ENCODE measurements at places on chromosomes 6 and 20. TPM values are rescaled to one million over a fixed set of nuclear protein-coding genes. Genes with fewer than 3 reads are reported as not detected.

- no peak for DNase-seq
- no peak overlapping the region for H3K4me3 ChIP-seq
- no peak overlapping the region for H3K27ac ChIP-seq
- H3K27me3 ChIP-seq = no peaks in the 10 kb centered on the region
Measured at GRCh38 chr6:13550656-13551055, 23.7 kb upstream of the SIRT5 start.

MAP3K5 gene
- 27.7 TPM for total RNA-seq

DNA sequence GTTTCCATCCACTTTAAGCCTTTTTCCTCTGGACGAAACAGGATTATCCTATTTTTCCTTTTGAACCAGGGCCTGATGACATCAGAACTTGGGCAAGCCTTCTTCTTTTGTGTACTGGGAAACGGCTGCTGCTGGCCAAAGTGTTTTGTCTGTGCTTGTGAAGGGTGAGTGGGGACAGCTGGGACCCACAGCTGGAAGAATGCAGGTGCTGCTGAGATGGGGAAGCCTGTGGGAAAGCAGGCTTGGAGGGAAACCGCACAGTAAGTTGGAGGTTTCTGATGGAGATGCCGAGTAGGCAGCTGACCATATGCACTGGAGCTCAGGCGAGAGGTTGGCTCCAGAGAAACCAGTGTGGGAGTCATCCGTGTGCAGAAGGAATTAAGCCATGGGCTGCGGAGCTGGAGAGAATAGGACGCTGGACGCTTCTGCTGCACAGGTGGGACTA, 8.5 kb upstream of the PSMG4 start:
- peaks cover 8% of the 10 kb centered on the region for H3K4me1 ChIP-seq
- H3K27ac ChIP-seq = no peak overlapping the region
- H3K36me3 ChIP-seq = no peaks in the 10 kb centered on the region
- H3K4me3 ChIP-seq = no peak overlapping the region

GRCh38 chr6:33987531-33988021, 158.3 kb downstream of the GRM4 start:
- no peak overlapping the region for H3K27ac ChIP-seq
- H3K36me3 ChIP-seq = no peaks in the 10 kb centered on the region
- H3K4me1 ChIP-seq = peaks cover 8% of the 10 kb centered on the region
- H3K27me3 ChIP-seq = peaks cover under 1% of the 10 kb centered on the region
- no peak overlapping the region for H3K4me3 ChIP-seq

LTB gene
- 10.3 TPM for total RNA-seq

- H3K4me3 ChIP-seq = no peak overlapping the region
- peaks cover 6% of the 10 kb centered on the region for H3K27me3 ChIP-seq
- H3K36me3 ChIP-seq = no peaks in the 10 kb centered on the region
- no peaks in the 10 kb centered on the region for H3K4me1 ChIP-seq
Measured at GRCh38 chr6:28606424-28607391, 81.0 kb downstream of the GPX5 start.

DNA sequence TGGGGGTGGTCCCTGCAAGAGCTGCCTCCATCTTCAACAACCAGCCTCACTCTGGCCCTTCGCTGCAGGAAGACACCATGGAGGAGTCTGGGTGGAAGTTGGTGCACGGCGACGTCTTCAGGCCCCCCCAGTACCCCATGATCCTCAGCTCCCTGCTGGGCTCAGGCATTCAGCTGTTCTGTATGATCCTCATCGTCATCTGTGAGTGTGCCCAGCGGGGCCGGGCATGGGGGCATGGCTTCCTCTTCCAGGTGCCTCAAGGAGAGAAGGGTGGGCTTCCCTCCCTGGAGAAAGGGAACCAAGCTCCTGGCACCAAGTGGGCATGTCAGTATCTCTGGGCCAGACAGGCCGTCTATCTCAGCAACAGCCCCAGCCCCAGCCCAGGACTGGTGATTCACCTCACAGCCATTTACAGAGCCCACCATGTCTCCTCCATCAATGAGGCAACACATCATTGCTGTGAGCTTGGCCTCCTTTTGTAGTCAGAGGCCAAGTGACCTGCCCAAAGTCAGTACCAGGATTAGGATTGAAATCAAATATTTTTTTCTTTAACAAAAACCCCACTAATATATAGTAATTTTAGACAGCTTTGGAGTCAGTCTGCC, 40.2 kb downstream of the TM9SF4 start:
- H3K4me1 ChIP-seq = peaks cover 2% of the 10 kb centered on the region
- no peak for DNase-seq
- H3K27me3 ChIP-seq = no peaks in the 10 kb centered on the region

DNA sequence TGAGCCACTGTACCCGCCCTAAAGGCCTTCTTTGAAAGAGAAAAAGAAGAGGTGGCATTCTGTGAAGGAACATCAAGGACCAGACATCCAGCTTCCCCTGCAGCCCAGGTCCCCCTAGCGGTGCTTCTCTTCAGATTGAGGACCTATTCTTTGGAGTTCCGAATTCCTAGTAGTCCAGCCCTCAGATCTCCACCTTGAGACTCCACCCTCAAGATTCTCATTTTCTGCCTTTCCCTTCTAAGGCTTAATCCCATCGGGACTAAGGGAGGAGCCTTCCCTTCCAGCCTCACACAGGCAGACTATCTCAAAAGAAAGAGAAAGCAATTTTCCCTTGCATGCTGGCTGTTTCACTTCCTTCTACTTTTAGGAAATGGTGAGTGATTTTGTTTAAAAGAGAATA, 32.5 kb downstream of the MUC22 start:
- no peaks in the 10 kb centered on the region for H3K4me1 ChIP-seq
- H3K4me3 ChIP-seq = no peak overlapping the region
- H3K27ac ChIP-seq = no peak overlapping the region
- no peak for DNase-seq

- H3K27ac ChIP-seq = peak overlapping the region; percentile 52
- H3K27me3 ChIP-seq = no peaks in the 10 kb centered on the region
- no peak for DNase-seq
- H3K4me1 ChIP-seq = peaks cover 17% of the 10 kb centered on the region
- H3K4me3 ChIP-seq = no peak overlapping the region
Measured at GRCh38 chr20:49700411-49701185, 13.1 kb downstream of the B4GALT5 start.

STX11 gene
- total RNA-seq = 31.3 TPM

- no peak for DNase-seq
- H3K36me3 ChIP-seq = no peaks in the 10 kb centered on the region
- H3K27me3 ChIP-seq = no peaks in the 10 kb centered on the region
Measured at GRCh38 chr20:20217621-20218020, 150.3 kb upstream of the INSM1 start.

GRCh38 chr20:17504898-17505635, 26.1 kb downstream of the BFSP1 start:
- peaks cover 10% of the 10 kb centered on the region for H3K4me1 ChIP-seq
- no peaks in the 10 kb centered on the region for H3K36me3 ChIP-seq
- peak overlapping the region; percentile 39 for H3K4me3 ChIP-seq
- H3K27ac ChIP-seq = no peak overlapping the region

- no peaks in the 10 kb centered on the region for H3K4me1 ChIP-seq
- H3K4me3 ChIP-seq = no peak overlapping the region
- H3K27me3 ChIP-seq = no peaks in the 10 kb centered on the region
Measured at GRCh38 chr6:117837261-117837660, 69.8 kb upstream of the SLC35F1 start.

SRC gene
- 37.4 TPM for total RNA-seq

C6orf15 gene
- not detected for total RNA-seq

DNA sequence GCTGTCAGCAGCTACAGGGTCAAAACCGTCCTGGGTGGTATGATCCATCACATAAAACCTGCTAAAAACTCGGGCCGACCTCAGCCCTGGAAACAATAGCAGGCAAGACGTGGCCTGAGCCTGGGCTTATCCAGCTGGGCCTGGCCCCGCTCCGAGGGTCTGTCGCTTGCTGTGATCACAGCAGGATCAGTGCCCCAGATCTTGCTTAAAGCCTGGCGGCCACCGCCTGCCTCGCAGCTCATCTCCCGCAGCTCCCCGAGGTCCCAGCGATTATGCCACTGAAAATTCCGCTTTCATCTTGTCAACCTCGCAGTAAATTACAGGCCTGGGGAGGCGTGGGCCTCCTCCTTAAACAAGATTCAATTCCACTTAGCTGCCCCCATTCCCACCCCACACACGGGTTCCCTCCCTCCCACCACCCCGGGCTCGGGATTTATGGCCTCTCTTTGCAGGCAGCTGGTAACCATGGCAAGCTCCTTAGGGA, 40.1 kb downstream of the CDH22 start:
- H3K4me1 ChIP-seq = no peaks in the 10 kb centered on the region
- no peaks in the 10 kb centered on the region for H3K27me3 ChIP-seq
- no peak for DNase-seq
- H3K36me3 ChIP-seq = no peaks in the 10 kb centered on the region
- no peak overlapping the region for H3K27ac ChIP-seq
- no peak overlapping the region for H3K4me3 ChIP-seq

All from left lung (tissue), 14 donors.